Large intestine (tissue), 12 donors: ENCODE measurements at places on chromosomes 3 and 15. TPM values are rescaled to one million over a fixed set of nuclear protein-coding genes. Genes with fewer than 3 reads are reported as not detected.

DNA sequence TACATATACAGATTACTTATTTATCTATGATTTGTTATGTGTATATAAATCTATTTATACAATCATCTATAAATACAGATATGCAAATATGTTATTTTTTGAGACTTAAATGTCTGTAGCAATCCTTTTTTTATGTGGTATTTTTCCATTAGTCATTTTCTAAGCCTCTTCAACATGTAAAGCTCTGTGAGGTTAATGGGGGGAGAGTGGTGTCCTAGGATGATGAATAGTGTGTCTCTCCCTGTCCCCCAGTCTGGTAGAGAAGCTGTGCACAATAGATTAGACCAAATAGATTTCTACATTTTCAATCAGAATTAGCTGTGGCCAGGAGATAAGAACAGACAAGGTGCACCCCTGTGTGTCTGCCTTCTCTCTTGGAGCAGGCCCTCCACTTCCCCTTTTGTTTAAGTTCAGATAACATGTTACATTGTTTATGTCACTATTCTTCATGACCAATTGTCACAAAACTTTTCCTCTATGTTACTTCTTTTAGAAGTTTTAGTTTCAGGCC is 453.9 kb downstream of the LPP start:
- H3K27ac ChIP-seq: no peak overlapping the region
- DNase-seq: no peak
- H3K27me3 ChIP-seq: no peaks in the 10 kb centered on the region
- peaks cover 22% of the 10 kb centered on the region for H3K36me3 ChIP-seq
- no peak overlapping the region for H3K4me3 ChIP-seq

- no peak overlapping the region for H3K27ac ChIP-seq
- DNase-seq: peak; percentile 7
- H3K4me1 ChIP-seq: no peaks in the 10 kb centered on the region
- no peak overlapping the region for H3K4me3 ChIP-seq
- H3K36me3 ChIP-seq: peaks cover 17% of the 10 kb centered on the region
These were observed 77.2 kb downstream of the PPP2R3A start for GRCh38 chr3:136042608-136043221.

DNA sequence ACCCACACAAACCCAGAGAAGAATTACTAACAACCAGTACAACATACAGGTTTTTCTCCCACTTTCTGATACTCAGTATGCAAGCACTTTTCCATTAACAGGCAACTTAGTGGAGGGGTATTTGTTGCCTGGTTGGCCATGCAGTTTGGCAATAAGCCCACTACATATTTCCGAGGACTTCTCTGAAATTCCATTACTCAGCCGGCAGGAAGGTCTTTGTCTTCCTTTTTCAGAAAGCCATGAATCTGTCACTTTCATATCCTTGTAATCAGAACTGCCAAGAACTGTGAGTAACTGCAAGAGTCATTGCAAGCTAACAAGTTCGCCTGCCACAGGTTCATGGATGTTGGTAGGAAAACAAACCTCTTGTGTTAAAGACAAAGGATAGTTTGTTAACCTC is 422.3 kb upstream of the ROBO1 start:
- no peak overlapping the region for H3K27ac ChIP-seq
- no peaks in the 10 kb centered on the region for H3K4me1 ChIP-seq
- no peak for DNase-seq
- H3K36me3 ChIP-seq: no peaks in the 10 kb centered on the region
- no peaks in the 10 kb centered on the region for H3K27me3 ChIP-seq
- no peak overlapping the region for H3K4me3 ChIP-seq

CCPG1 gene
- polyA plus RNA-seq: 38.9 TPM
